ENCODE measurements at places on chromosomes 12 and 14. TPM values are rescaled to one million over a fixed set of nuclear protein-coding genes. Genes with fewer than 3 reads are reported as not detected.

The CLMN gene
- 0.26 TPM for polyA plus RNA-seq

The PIANP gene
- 0.87 TPM for polyA plus RNA-seq

The CLEC14A gene
- polyA plus RNA-seq, result 8.3 TPM

The SPRYD3 gene
- 27.7 TPM for polyA plus RNA-seq

The OR5AU1 gene
- polyA plus RNA-seq, result not detected

The TPPP2 gene
- not detected for polyA plus RNA-seq

The MGAT4C gene
- not detected for polyA plus RNA-seq

The HCAR3 gene
- polyA plus RNA-seq, result not detected

The IL22 gene
- not detected for polyA plus RNA-seq

Data from fibroblast of lung (primary cell).